ENCODE measurements at places on chromosomes 12 and 14. TPM values are rescaled to one million over a fixed set of nuclear protein-coding genes. Genes with fewer than 3 reads are reported as not detected.

DNA sequence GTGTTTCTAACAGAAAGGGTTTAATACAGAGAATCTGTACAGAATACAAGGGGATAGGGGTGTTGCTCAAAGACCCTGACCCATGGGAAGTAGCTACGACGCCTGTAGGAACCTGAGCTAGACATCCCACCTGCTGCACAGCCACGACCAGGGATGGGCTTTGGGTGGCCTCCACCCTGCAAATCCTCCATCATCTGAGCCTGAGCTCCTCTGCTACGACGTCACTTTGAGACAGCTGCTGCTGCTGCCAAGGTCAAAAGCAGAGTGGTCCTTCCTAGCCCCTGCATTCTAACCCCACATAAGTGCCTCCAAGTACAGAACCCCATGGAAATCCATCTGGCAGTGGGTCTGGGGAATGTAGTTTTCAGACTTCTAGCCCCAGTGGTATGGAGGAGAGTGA lies 43.8 kb downstream of the JAG2 start:
- DNase-seq = no peak

TBX3 gene
- not detected for total RNA-seq

RAB21 gene
- total RNA-seq = 81.7 TPM

FOXN3 gene
- 92.2 TPM for total RNA-seq

DNA sequence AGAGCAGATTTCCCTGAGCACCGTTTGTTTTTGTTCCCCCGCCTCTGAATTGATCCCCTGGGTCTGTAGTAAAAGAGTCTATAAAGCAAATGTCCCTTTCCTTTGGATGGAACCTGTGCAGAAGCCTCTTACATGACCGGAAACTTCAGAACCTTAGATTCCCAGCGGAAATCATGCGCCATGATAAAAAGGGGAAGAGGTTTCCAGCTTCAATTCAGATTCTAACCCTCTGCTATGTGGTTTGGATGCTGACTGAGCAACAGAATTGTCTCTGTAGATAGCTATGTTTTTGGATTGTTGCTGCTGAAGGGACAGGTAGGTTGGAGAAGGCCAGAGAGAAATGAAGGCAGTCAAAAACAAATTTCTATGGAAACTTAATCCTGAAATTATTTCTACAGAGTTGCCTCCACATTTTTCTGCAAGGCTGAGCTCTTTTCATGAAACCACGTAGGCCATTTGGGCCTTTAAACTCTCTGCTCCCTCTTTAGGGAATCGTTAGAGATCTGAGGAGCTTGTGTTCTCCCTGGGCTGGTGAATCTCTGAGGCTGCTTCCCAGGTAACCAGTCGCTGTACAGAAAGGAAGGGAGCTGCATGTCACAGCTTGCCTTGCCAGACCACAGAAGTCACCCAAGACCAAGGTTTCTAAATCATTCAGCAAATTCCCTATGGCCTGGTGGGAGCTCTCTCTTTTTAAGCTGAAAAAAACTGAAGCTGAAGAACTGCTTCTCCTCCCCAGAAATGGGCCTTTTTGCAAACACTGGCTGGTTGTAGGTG lies 28.7 kb upstream of the OR10P1 start:
- no peak for DNase-seq

- DNase-seq = no peak
These were observed 57.0 kb downstream of the SMUG1 start for GRCh38 chr12:54131641-54132280.

FOXN4 gene
- total RNA-seq = not detected

- DNase-seq = no peak
These were observed 28.3 kb downstream of the DIO3 start for GRCh38 chr14:101589486-101590015.

ADCY4 gene
- total RNA-seq = 5.3 TPM
